ENCODE measurements at places on chromosomes 16 and 17.

- DNase-seq, result no peak
These were observed 35.3 kb downstream of the SOCS3 start for GRCh38 chr17:78324391-78325075.

GRCh38 chr16:47371271-47372014 is 89.4 kb downstream of the ITFG1 start:
- no peak for DNase-seq

DNA sequence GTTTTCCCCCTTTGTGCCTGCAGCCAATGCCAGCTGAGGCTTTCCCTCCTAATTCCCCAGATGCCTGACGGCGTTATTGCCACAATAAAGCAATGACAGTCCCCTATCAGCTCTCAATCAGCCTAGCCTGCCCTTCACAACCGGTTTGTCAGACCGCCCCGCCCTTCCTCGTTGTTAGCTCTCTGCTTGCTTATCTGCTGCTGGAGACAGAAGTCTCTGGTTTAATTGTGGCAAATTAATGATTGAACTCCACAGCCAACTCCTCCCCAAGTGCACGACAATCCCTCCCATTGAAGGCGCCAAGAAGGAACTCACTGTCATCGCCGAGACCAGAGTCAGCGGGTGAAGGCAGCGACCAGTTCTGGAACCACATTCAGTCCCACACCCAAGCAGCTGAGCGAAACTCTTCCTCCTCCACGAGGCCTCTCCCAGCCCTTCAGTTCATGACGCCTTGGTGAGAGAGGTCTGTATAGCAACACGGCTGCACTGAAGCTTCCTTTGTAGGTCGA is 474.4 kb downstream of the SLC39A11 start:
- no peak for DNase-seq

DNA sequence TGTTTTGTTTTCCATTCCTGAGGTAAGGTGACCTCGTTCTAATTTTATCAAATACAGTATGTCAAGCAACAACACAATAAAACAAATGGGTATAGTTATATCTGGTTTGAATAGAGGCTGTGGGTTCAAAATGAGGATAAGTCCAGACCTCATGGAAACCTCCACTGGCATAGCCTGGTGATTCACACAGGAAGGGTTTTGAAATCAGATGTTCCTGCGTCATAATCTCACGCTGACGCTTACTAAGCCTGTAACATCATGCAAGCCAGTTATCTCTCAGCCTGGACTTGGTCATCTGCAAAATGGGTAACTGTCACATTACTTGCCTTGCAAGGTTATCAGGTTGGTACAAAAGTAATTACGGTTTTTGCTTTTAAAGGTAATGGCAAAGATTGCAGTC is 1056.3 kb upstream of the EEF2KMT start:
- no peak for DNase-seq

DNA sequence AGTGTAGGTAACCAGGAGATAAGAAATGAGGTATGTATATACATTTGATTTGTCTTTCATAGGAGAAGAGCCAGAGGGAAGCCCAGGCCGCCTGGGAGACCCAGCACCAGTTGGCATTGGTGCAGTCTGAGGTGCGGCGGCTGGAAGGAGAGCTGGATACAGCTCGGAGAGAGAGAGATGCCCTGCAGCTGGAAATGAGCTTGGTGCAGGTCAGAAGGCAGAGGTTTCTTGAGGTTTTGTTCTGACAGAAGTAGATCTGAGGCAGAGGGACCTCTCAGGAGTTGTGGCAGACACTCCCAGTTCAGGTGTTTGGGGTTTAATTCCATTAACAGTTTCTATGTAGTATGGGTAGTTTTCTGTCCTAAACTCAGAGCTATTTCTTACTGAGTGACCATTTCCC is 8.0 kb downstream of the CNTROB start:
- DNase-seq, result no peak

DNA sequence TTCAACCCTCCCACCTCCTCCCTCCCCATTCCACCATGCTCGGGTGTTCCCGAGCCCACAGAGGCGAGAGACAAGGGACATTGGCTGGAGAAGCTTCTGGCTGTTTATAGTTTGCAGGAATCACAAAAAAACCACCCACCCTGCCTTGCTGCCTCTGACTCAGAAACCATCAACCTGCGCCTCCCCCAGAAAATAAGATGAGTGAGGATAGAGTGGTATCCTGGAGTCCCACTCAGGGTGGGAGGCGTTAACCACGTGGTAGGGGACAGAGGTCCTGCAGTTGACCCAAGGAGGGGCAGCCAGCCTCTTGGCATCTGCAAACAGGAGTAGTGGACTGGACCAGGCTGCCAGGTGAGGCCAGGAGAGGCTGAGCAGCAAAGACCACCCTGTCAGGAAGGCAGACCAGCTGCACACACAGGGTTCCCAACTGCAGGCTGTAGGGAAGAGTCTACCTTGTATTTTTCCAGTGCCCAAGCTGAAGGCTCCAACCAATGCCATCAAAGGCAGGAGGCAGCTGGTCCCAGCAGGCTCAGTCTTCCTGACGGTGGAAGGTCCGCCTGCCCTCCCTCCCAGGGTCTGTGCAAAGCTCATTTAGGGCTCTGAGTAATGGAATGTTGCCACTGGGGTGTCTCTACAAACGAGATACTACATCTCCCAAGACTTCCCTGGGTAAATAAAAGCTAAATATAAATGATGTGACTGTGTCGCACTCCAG is 201.5 kb upstream of the TNRC6C start:
- DNase-seq, result no peak

DNA sequence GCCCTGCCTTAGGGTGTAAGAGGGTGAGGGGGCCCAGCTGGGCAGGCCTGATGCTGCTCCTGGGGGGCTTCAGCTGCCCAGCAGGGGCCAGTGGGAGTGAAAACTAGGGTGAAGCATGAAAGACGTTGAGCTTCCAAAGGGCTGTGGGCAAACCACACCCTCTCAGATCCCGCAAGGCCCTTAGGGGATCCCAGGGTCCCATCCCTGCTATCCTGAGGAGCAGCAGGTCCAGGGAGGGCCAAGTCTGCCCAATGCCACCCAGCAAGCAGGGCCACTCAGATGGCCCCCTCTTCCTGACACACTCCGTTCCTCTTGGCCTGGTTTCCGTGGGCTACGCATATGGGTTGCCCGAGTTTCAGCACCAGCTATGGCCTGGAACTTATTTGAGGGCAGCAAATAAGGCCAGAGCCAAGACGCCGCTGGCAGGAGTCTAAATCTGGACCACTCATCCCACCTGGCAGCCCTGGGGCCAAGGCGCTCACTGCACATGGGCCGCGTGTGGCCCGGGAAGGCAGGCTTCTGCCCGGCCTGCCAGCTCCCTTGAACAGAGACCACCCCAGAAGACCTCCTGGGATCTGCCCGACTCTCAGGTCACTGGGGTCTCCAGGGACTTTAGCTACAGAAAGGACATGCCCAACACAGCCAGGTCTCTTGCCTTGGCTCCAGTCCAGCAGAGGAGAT is 4.2 kb downstream of the ATP2A3 start:
- no peak for DNase-seq

DNA sequence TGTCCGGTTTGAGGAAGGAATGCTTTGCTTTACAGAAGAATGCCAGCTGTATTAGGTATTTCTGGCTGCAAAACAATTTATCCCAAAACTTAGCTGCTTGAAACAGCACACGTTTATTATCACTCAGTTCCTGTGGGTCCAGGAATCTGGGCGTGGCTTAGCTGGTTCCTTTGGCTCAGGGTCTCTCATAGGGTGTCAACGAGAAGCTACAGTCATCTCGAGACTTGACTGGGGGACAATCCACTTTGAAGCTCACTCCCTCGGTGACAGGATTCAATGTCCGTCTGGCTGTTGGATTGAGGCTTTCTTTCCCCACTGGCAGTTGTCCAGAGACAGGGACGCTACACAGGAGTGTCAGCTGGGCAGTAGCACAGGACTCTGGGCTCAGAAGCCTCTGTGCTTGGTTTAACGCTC is 9.6 kb upstream of the RHBDF2 start:
- DNase-seq, result no peak

DNA sequence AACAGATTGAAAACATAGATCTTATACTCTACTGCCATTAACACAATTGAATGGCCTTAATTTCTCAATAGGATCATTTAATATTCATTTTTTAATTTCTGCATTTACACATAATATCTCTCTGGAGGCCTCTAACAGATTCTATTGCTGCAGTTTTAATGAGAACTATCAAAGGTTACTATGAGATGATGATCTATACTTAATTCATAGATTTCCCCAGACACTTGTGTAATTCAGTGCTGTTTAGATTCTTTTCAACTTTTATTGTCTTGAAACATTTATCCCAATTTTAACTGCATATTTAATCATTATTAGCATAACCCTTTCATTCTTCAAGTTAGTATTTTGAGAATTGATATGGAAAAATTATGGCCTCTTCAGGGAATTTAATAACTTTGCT is 1056.5 kb upstream of the CDH8 start:
- DNase-seq, result no peak

GRCh38 chr16:24700549-24701392 is 28.7 kb upstream of the TNRC6A start:
- DNase-seq, result no peak

GRCh38 chr16:83920894-83921491 is 22.1 kb downstream of the MLYCD start:
- no peak for DNase-seq

- no peak for DNase-seq
These were observed 17.5 kb upstream of the C17orf78 start for GRCh38 chr17:37358098-37358829.

DNA sequence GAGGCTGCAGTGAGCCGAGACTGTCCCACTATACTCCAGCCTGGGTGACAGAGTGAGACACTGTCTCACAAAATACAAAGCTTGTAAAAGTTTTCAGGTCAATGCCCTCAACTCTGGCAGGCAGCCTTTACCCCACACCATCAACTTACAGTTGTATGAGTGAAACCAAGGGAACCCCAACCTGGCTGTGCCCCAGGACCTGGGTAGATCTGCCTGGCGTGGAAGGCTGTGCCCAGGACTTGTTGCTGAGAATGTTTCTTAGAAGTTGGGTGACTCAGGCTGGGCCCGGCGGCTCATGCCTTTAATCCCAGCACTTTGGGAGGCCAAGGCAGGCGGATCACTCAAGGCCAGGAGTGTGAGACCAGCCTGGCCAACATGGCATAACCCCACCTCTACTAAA is 7.8 kb downstream of the CES3 start:
- no peak for DNase-seq
